Cardiac fibroblast (primary cell): ENCODE measurements at places on chromosomes 2 and 18.
A peak's percentile ranks its signal among the peaks of the same experiment; 100 is the strongest.

DNA sequence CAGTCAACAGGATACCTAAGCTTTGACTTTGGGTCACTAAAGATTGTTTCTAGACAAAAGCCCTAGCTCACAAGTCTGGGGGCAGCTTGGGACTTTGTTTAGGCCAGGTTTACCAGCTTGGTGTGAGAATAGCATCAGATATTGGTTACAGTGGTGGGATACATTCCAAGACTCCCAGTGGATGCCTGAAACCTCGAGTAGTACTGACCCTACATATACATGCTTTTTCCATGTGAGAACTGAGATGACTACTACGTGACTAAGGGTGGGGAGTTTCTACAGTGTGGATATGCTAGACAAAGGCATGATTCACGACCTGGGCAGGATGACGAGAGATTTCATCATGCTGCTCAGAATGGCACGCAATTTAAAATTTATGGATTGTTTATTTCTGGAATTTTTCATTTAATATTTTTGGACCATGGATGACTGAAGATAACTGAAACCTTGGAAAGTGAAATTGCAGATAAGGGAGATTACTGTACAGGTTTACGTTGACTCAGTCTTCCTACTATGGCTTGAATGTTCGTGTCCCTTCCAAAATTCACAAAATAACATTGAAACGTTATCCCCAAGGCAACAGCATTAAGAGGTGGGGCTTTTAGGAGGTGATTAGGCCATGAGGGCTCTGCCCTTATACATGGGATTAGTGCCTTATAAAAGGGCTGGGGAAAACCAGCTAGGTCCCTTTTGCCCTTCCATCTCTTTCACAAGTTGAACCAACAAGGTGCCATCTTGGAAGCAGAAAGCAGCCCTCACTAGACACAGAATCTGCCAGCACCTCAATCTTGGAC, 50.2 kb upstream of the CTAGE1 start:
- DNase-seq: peak; percentile 95

DNA sequence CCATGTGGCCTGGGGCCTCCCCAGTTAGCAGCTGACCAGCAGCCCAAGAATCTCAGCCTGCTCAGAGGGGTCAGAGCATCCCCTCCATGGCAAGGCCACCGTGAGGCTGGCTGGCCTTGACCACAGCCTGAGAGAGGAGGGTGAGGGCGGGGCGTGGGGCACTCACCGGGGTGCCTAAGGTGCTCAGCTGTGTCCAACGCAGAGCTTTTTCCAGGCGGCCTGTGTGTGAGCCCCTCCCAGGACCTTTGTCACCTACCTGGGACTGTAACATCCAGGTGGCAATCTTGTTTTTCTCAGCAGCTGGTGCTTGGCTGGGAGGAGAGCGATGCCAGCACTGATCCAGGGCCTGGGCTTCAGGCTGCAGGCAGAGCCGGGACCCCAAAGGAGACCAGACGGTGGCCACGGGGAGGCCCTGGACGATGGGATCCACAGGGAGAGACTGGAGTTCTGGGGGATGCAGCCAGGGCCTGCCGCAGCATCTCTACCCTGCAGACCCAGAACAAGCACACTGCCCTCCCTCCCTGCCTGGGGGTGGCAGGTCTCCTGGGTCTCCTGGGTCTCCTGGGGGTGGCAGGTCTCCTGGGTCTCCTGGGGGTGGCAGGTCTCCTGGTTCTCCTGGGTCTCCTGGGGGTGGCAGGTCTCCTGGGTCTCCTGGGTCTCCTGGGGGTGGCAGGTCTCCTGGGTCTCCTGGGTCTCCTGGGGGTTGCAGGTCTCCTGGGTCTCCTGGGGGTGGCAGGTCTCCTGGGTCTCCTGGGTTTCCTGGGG, 12.3 kb downstream of the SNED1 start:
- no peak for DNase-seq

GRCh38 chr2:222399038-222399783, 25.1 kb upstream of the SGPP2 start:
- DNase-seq: no peak

- no peak for DNase-seq
Observed at GRCh38 chr2:15747603-15748471, 156.2 kb downstream of the DDX1 start.

DNA sequence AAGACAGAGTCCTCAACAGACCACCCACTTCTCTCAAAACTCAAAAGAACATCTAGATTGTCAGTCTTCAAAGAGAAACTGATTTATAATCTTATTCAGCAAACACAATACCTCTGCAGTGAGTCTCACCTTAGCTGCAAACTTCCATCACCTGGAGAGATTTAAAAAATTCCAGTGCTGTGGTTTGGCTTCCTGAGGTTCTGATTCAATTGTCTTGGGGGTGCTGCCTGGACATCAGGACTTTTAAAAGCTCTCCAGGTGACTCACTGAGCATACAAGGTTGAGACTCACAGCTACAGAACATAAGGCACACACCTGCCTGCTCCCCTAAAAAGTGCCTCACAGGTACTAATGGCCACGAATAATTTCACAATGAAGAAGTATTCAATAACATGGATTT, 40.3 kb downstream of the RNF152 start:
- DNase-seq: no peak

DNA sequence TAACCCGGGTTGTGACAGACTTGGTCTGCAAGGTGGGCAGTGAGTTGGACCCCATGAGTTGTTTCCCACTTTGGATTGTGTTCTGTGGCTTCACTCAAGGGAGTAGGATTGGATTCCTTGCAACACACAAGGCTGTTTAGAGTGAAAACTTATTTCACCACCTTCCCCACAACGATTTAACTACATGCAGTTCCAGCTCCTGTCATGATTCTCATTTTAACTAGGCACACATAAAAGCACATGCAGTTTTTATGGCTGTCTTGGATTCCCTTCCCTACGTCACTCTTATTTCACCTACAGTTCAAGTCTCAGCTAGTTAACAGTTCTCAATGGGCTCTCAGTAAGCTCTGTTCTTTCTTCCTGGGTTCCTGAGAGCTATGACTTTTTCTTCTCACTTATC, 15.9 kb downstream of the EFEMP1 start:
- DNase-seq: no peak

- DNase-seq: no peak
Observed at GRCh38 chr2:31331156-31331555, 83.4 kb downstream of the XDH start.

- peak; percentile 10 for DNase-seq
Observed at GRCh38 chr2:108194409-108195132, 45.2 kb upstream of the SULT1C3 start.

GRCh38 chr2:16117791-16118610, 177.7 kb downstream of the MYCN start:
- no peak for DNase-seq

DNA sequence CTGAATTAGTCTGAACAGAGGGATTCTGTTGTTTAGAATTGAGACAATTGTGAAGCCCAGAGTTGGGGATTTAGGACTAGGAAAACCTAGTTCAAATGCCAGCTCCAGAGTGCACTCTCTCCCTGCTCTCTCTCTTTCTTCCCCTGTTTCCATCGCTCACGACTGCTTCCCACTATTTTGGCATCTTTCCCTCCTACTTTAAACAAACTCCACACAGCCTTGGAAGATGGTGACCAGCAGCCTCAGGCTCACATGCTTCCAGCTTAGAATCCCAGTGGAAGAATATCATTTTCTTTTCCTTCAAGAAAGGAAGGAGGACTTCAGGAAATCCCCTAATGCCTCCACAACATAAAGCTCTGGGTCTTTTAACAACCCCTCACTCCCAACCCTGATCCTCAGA, 6.1 kb upstream of the DNMT3A start:
- DNase-seq: no peak

GRCh38 chr2:235564066-235564465, 70.2 kb downstream of the AGAP1 start:
- no peak for DNase-seq

DNA sequence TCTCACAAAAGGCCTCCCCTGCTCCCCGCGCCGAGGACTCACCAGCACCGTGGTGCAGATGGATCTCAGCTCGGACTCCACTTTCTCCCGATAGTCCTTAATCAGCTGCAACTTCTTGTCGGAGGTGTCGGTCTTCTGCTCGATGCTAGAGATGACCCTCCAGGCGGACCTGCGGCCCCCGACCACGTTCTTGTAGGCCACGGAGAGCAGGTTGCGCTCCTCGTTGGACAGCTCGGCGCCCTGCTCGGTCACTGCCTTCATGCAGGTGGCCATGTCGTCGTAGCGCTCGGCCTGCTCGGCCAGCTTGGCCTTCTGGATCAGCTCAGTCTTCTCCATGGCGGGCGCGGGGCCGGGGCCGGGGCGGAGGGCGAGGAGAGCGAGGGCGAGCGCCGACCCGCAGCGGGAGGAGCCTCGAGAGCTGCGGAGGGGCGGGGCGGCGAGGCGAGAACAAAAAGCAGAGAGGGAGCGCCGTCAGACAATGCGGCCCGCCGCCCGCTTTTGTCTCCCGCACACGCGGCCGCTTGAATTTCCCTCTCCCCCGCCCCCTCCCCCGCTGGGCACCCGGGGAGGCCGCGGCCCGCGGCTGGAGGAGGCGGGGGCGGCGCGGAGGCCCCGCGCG, 571 bp downstream of the YWHAQ start:
- DNase-seq: peak; percentile 79

DNA sequence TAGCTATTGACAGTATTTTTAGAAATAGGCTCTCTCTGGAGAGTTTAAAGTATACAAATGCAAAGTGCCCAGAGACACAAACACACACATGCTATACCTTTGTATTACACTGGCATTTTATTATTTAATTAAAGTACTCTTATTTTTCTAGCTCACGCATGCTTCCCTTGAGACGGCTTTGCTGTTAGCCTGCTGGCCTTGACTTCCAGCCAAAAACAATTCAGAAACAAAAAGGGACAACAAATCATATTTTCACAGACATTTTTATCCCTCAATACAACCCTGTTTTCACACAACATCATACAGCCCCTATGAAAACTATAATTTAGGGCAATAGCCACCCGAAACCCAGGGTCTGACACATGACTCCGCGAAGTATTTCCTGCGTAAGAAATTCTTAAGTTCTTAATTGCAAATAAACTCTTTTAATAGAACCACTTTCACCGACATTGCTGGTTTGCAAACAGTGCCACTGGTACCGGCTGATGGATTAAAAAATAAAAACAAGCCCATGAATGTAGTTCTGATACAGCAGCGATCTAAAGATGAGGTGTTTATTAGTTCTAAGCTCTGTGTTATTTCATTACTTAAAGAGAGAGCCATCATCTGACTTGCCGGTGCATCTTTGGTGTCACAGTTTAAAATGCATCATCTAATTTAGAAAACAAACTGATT, 185.1 kb downstream of the TCF4 start:
- peak; percentile 64 for DNase-seq

GRCh38 chr2:8312861-8313830, 368.7 kb upstream of the ID2 start:
- no peak for DNase-seq

DNA sequence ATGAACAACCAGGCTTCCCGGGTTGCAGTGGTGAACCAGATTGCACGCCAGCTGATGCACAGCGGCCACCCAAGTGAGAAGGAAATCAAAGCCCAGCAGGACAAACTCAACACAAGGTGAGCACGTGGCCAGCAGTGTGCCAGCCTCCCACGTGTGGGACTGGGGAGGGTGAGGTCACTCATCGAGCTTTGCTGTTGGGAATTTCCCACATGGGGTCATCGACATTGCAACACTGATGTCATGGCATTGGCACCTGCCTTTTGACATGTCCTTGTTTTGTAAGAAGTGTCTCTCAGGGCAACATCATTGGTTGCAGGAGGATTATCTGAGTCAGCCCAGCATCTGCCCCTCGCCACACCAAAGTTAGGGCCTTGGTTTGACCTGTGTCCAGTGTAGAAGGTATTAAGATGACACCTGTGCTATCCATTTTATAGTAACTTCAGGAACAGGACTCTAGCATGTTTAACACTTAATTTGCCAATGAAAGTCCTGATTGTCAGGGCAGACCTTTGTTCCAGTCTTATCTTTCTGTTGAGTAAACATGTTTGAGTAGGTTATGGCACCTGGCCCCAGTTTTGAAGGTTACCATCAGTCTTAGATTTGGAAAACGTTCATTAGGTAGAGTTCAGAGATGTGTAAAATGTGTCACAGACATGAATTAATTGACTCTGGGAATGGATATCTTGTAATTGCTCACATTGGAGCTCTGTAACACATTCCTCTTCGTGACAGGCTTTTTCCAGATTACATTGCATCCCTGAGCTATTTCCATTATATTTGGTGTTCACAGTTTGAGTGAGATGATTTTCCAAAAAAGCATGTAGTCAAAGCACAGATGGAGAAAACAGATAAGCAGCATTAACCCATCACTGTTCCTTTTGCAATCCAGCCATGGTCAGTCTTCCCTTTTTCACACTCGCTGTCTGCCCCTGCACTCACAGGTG, 93.3 kb upstream of the EML6 start:
- DNase-seq: peak; percentile 37

- no peak for DNase-seq
Observed at GRCh38 chr2:150759531-150759930, 272.1 kb upstream of the RND3 start.

GRCh38 chr18:70194227-70194890, 11.1 kb downstream of the RTTN start:
- no peak for DNase-seq

DNA sequence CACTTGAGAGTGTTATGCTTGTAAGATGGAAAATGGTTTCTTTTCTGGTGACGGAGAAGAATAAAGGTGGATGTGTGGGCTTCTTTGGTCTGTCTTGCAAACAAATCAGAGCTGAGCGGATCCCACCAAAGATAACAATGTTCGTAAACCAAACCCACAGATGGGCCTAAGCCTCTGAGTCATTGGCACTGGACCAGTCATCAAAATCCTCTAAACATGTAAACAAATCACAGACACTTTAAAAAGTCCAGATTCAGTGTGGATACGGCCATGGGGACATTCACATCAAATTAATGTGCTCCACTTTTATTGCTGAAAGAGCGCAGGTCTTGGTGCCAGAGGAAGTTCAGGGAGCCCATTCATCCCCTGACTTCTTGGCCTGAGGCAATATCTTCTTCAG, 60.5 kb upstream of the TMEM200C start:
- no peak for DNase-seq

GRCh38 chr18:5515011-5515784, 28.6 kb downstream of the EPB41L3 start:
- DNase-seq: no peak

DNA sequence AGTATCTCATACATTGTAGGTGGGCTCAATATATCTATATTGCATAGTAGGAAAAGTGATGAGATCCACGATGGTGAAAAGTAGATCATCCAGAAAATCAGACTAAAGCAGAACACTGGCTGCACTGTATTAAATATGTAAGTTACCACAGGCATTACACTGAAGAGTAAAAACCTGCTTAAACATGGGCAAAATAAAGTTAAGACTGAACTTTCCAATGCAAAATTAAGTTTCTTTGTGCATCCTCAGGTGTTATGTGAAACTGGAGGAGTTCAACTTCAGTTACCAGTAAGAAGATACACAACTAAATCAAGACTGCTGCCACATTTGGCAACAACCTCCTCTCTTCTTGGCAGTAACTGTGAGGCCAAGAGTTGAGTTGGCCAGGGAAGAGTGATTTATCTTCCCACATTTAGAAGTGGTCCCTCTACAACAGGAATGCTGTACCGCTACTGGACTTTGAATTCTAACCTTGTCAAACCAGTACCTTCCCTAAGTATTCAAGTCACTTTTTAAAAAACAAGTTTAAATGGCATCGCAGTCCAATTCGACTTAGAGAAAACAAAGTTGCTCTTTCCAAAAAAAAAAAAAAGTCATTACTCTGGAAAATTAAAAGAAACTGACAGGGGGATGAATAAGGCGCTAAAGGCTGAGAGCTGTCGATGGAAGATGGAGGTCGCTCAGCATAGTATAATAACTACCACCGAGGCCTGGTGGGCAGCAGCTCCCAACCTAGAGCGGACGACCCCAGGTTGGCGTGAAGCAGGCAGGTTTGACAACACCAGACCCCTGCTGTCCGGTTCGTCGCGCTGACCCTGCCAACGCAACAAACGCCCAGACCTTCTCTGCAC, 1.1 kb downstream of the MAP4K3 start:
- DNase-seq: peak; percentile 60
